ENCODE measurements at places on chromosomes 4 and X.

DNA sequence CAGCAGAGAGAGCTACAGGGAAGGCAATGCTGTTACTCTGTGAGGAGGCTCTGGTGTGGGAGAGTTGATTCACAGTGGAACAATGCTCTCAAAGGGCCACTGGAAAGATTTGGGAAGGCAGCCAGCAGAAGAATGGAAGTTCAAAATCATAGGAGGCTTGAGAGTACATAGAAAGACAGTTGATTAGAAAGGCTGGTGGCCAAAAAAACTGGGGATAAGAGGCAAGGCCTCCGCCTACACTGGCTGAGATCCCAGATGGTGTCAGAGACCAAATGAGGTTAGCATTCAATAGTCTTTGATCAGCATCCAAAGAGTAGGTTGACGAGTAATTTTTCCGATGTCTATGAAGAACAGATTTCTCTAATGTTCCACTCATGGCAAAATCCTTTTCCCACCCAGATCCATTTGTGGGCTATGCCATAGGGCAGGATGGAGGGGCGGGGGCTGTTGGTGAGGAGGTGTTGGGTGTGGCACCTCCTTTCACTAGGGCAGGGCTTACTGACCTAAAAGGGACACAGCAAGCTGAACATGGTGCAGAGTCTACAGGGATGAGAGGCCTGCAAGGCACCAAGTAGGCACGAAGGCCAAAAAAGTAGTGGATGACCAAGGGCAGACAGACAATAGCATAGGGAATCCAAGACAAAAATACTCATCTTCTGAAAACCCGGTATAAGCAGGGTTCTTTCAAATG lies 15.1 kb downstream of the TEC start:
- H3K4me3 ChIP-seq = no peak overlapping the region
- no peaks in the 10 kb centered on the region for H3K27me3 ChIP-seq
- no peak for DNase-seq
- no peak overlapping the region for H3K27ac ChIP-seq
- H3K36me3 ChIP-seq = peaks cover 29% of the 10 kb centered on the region

DNA sequence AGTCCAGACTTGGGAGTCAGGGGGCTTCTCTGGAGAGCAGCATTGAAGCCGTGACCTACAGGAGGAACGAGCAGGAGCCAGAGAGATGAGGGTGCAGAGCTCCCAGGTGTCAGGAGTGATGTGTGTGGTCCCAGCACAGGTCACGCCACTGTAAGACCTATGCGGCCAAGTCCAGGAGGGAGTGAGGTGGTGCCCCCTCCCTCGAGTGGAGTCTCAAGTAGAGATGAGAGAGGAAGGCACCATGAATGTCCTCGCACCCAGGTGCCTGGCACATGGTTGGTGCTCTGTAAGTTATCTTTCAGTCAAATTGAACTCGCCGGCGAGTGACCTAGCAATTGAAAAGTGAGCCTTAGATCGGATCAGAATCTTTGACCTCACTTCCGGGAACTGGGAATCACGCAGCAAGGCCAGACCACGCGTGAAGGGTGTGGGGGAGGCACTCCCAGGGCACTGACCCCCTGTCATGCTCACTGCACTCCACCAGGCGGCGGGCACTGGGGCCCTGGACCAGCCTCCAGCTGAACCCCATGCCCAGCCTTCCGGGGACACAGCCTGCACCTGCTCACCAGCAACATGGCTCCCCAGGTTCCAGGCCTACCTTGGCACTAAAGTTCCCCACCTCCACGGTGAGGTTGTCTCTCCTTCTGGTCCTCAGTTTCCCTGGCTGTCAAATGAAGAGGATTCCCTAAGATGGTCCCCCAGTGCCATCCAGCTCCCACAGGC lies 127.4 kb downstream of the HMX1 start:
- no peaks in the 10 kb centered on the region for H3K27me3 ChIP-seq
- no peaks in the 10 kb centered on the region for H3K4me1 ChIP-seq
- no peaks in the 10 kb centered on the region for H3K36me3 ChIP-seq
- no peak overlapping the region for H3K4me3 ChIP-seq

GRCh38 chr4:127832585-127832984 lies 48.1 kb upstream of the PLK4 start:
- H3K27me3 ChIP-seq = no peaks in the 10 kb centered on the region
- H3K27ac ChIP-seq = no peak overlapping the region
- H3K36me3 ChIP-seq = no peaks in the 10 kb centered on the region

GRCh38 chr4:142211444-142211843 lies 575.1 kb downstream of the IL15 start:
- no peaks in the 10 kb centered on the region for H3K4me1 ChIP-seq
- no peak overlapping the region for H3K27ac ChIP-seq
- no peaks in the 10 kb centered on the region for H3K36me3 ChIP-seq
- no peak overlapping the region for H3K4me3 ChIP-seq
- H3K27me3 ChIP-seq = peaks cover 7% of the 10 kb centered on the region

All from stimulated activated naive B cell treated with anti-CD40 and anti-IgM and Interleukin-4, amounts not matched to agents 10 μg/mL and 1 μg/mL and 100 μg/mL, for 72 hours (primary cell).